Activated CD8-positive, alpha-beta memory T cell treated with anti-CD3 and anti-CD28 coated beads for 1 hour (primary cell): ENCODE measurements at places on chromosomes 5 and 9.

DNA sequence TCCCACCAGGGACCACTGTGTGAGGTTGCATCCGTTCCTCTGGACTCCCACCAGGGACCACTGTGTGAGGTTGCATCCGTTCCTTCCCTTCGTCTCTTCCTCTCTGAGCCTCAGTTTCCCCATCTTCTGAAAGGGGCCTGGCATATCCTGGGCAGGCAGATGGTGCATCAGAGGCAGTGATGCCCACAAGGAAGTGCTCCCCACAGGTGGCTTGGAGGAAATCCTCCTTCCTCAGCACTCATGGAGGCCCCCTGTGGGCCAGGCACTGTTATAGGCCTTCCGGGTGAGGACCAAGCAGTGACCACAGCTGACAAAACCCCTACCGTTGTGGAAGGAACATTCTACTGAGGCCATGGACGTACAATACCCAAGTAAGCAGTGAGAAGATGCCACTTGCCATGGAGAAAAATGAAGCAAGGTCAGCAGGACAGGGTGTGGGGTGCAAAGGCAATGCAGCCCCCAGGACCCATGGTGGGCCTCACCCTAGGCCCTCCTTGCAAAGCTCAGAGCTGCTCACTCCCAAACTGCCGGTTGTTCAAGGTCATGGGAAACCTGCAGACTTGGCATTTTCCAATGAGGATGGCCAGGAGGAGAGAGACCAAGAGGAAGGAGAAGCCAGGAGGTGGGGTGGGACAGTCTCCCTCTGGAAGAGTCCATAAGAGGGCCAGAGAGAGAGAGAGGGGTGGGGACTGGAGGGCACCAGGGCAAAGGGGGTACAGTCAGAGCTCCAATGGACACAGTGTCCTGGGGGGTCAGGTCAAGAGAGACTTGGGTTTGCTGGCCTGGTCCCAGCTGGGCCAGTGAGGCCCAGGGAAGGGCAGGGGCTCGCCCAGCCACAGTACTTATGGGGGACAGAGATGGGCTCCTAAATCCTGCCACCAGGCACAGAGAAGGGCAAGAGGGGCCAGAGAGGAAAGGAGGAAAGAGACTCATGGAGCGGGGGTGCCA is 51.1 kb downstream of the C9orf50 start:
- DNase-seq: no peak

DNA sequence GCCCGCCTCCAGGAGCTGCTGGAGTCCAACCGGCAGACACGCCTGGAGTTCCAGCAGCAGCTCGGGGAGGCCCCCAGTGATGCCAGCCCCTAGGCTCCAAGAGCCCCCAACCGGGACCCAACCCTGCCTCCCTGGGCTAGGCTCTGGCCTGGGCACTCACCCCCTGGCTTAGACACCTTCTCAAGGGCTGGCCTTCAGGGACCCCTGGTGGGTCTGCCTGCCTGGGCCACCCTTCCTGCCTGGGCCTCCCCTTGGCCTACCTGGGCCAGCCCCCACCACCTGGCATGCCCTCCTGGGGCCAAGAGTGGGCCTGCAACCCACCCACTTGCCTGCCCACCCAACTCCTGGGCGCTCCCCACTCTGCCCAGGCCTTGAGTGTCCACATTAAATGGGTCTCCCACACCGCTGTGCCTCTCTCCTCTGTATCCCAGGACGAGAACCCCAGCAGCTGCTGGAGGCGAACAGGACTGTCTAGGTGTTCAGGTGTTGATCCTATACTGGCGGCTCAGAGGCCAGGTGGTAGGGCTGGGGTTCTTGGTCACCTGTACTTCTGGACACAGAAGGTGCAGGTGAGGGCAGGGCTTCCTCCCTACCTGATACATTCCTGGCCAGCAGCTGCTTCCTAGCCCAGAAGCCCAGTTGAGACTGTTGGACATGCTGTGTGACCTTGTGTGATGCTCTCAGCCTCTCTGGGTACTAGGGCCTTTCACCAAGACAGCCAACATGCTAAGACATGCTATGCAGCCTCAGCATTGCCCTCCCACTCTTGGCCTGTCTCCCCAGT is 3.6 kb downstream of the BBLN start:
- no peak for DNase-seq

DNA sequence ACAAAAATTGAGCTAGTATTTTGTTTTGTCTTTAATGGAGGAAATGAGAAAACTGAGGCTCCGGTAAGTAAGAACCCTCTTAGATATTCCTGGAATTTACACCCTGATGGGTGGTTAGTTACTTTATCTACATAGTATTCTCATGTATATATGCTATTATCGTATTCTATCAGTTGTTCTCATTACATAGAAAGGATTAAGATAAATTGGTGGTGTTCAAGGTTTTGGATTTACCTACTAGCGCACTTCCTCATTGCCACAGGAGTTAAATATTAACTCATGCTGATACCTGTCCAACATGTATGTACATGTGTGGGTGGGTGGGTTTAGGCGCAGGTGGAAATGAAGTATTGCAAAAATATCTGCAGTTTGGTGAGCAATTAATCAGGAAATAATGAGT is 61.1 kb upstream of the IFNE start:
- no peak for DNase-seq

- DNase-seq: no peak
These were observed 8.8 kb upstream of the NEK6 start for GRCh38 chr9:124248960-124249359.

DNA sequence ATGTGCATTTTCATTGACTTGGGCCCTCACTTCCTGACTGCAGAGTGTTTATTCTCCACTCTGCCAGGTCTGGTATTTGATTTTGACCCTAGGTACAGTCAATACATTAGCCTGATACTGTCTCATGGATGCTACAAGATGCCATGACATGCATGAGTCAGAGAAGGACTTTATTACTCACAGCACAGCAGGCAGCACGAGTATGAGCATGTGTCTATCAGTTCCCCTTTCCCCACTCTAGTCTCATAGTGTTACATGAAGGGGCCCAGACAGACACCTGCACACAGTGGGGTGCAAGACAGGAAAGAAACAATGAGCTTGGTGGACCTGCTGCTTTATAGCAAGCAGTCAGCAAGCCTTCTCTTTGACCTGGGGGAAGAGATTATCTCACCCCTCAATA is 19.6 kb downstream of the ITGA2 start:
- no peak for DNase-seq

GRCh38 chr9:111683392-111683791 is 22.0 kb downstream of the GNG10 start:
- DNase-seq: no peak

DNA sequence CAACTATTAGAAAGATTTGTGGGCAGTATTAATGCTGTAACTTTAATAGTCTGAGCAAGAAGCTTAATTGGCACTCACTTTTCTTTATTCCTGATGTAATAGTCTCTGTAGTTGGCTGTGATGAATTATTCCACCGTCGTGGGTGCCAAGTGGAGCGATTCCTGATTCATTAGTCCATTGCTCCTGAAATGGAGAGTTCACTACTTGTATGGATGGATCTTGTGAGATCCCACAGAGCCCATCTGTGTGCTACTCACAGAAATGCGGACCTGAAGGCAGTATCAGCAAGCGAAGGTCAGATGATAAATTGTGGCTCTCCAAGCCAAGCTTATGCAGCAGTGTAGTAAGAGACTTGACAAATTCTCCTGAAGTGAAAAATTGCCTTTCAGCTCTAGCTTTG is 212.2 kb downstream of the CHSY3 start:
- no peak for DNase-seq

- no peak for DNase-seq
These were observed 25.7 kb downstream of the DRD1 start for GRCh38 chr5:175418251-175418650.

- DNase-seq: no peak
These were observed 156.9 kb upstream of the MVB12B start for GRCh38 chr9:126169736-126170135.

- DNase-seq: no peak
These were observed 17.3 kb upstream of the DAP start for GRCh38 chr5:10778179-10778910.

GRCh38 chr9:105535920-105536668 is 21.8 kb upstream of the FKTN start:
- DNase-seq: no peak
